Esophagus muscularis mucosa (tissue), 4 donors: ENCODE measurements at places on chromosomes 5 and 9.
A peak's percentile ranks its signal among the peaks of the same experiment; 100 is the strongest.

- peak; percentile 83 for DNase-seq
Measured at GRCh38 chr5:6572086-6572824, 60.6 kb downstream of the NSUN2 start.

GRCh38 chr9:123867034-123867433, 62.9 kb downstream of the DENND1A start:
- DNase-seq: no peak

DNA sequence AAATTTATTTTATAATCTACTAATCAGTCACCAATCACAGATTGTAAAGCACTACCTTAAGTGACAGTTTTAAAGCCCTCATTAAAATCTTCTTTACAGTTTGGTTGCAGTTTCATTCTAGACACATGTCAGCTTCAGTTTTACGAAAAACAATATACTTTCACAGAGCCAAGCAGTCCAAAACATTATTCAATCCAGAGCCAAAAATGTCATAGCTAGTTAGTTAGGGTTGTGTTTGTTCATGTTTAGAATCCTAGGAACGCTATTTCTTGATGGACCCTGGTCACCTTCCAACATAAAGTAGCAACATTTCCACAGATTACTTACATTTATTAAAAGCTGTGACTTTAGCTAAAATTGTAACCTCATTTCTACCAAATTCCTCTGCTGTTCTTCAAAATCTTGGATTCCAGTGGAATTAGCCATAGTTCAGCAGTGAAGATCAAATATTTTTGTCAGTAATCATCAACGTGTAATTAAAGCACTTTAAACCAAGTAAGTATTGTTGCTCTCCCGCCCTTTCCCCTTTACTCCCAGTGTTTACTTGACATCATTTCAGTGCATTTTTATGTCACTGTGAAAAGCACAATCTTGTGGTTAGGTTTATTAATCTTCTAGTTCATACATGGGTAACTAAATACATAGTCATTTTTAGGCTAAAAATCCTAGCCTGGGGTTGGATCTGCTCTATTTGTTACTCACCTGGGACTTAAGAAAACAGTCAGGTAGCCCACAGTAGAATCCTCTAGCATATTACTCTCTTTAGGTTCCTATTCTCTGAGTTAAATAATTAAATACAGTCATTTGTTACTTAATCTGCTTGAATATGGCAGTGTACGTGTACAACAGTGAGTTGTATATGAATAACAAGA, 74.3 kb downstream of the NIPBL start:
- DNase-seq: no peak

DNA sequence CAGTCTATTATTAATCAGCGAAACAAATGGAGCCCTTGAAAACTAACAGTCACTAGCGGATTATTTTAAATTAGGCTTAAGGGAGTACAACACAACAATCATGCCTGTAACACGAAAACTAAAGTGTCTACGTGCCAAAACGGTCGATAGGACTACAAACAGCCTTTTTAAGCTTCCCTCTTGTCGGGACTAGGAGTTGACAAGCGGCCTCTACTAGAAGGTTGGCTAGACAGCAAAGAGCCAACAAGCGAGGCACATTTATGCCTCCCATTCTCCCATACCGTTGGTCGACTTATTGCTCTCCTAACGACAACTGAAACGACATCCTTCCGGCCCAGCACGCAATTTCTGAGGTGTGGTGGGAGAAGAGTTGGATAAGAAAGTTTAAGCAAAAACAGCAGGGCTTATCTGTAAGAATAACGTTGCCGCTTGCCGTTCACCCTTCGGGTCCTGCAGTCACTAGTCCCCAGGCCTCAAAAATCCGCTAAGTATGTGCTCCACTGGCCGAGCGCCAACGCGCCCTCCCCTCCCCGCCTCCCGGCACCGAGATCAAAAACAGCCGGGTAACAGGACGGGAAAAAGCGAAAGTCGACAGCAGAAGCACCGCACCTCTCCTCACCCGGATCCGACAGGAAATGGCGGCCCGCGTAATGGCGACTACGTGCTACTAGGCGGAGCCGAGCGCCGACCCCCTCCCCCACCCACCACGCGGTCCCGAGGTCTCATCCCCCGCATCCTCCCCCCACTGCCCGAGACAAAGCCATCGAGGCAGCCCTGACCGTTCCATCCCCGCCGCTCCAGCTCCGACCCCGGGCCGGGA, 813 bp downstream of the HNRNPK start:
- DNase-seq: peak; percentile 96

DNA sequence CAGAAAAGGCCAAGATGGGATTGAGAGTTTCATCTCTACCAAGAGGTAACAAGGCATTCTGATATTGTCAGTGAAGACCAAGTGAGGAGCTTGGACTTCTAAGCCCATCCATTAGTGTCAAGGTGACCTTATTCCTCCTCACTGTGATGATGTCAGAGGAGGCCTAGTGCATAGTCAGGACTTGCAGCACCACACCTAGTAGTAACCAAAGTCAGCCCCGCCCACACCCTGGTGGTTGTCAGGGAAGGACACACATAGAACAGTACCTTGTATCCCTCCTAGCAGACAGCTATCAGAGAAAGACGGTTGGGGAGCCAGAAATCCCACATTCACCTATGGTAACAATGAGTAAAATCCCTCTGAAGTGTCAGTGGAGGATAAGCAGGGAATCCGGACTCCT, 111.7 kb downstream of the AP3B1 start:
- no peak for DNase-seq

DNA sequence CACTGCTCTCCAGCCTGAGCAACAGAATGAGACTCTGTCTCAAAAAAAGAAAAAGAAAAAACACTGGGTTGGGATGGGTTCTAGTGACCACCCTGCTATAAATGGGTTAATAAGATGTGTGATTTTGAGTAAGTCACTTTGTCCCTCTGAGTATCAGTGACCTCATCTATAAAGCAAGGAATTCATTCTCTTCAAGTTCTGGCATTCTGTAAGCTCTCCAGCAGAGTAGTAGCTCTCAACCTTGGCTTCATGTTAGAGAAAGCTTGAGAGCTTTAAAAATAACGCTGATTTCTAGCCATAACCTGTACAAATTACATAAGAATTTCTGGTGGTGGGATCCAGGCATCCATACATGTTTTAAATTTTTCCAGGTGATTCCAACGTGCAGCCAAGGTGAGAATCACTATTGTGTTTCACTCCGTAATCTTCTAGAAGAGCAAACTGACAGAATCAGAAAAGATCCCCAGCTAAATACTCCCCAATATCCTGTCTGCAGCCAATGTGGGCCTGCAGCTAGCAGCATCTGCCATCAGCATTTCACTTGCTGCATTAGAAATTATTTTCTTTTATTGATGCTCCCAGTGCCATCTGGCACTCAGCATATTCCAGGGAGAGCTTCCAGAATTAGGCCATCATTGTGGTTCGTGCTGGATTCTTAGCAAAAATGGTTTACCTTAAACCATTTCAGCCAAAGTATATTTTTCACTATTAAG, 109.4 kb downstream of the FEM1C start:
- DNase-seq: no peak

DNA sequence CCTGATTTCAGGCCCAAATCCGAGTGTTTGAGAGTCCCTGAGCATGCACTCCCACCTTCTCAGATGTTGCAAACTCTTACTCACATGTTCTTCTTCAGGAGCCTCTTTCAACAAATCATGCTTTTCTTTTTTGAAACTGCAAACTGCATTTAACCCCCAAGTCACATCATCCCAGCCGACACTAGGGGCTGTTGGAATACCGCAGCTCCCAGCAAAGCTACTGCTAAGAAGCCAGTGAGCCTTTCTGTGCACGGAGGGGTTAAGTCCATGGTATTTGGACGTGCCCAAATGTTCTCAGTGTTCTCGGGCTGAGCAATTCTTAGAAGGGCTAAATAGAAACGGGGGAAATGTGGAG, 282.9 kb downstream of the NFIB start:
- DNase-seq: no peak

- DNase-seq: no peak
Measured at GRCh38 chr5:75568202-75568601, 43.1 kb upstream of the ANKDD1B start.

DNA sequence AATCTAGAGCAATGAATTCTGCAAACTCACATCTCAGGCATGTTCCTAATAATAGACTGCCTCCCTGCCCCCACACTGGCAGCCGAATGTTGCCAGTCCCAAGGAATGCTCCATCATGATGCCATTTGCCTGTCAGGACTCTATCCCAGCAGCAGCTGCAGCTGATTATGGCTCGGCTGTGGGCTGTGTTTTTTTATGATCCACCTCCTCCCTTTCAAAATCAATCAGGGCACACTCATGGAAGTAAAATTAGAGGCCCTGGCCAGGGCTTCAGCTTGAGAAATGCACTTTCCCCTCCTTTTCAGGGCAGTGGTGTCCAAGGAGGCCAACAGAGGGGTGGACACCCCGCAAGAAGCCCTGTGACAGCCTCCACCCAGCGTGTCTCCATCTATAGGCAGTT, 176.7 kb upstream of the S1PR3 start:
- DNase-seq: no peak

GRCh38 chr9:17631396-17631795, 52.5 kb downstream of the SH3GL2 start:
- no peak for DNase-seq

GRCh38 chr9:121954477-121955140, 138.5 kb downstream of the TTLL11 start:
- no peak for DNase-seq

DNA sequence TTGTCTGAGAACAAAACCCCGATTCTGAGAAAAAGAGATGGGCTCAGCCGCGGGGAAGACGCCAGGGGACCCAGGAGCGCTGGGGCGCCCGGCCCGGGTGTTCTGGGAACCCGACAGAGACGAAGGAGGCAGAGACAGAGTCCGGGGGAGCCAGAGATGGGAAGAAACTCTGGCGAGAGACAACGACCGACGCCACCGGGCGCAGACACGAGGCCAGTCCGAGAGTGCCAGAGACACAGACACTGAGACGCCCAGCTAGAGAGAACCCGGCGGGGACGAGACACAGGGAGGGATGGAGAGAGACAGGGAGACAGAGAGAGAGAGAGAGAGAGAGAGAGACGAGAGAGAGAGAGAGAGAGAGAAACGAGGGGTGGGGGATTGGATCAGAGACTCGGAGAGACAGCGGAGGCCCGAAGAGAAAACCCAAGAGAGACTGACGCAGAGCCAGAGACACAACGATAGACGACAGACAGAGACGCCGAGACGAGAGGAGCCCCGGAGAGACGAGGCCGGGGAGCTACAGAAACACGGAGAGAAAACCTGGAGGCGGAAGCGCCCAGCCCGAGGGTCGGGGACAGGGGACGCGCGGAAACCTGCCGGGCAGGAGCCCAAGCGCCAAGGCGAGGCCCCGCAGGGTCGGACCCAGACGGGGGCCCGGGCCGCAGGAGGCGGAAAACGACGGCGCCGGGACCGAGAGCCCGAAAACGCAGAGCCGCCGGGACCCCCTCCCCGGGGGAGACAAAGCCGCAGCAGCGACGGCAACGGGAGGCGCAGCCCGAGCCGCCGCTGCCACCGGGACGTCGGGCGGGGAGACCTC, 3.3 kb downstream of the NR5A1 start:
- no peak for DNase-seq

- no peak for DNase-seq
Measured at GRCh38 chr9:15572200-15572770, 19.4 kb downstream of the CCDC171 start.

- DNase-seq: no peak
Measured at GRCh38 chr9:9846557-9846956, 766.2 kb downstream of the PTPRD start.

DNA sequence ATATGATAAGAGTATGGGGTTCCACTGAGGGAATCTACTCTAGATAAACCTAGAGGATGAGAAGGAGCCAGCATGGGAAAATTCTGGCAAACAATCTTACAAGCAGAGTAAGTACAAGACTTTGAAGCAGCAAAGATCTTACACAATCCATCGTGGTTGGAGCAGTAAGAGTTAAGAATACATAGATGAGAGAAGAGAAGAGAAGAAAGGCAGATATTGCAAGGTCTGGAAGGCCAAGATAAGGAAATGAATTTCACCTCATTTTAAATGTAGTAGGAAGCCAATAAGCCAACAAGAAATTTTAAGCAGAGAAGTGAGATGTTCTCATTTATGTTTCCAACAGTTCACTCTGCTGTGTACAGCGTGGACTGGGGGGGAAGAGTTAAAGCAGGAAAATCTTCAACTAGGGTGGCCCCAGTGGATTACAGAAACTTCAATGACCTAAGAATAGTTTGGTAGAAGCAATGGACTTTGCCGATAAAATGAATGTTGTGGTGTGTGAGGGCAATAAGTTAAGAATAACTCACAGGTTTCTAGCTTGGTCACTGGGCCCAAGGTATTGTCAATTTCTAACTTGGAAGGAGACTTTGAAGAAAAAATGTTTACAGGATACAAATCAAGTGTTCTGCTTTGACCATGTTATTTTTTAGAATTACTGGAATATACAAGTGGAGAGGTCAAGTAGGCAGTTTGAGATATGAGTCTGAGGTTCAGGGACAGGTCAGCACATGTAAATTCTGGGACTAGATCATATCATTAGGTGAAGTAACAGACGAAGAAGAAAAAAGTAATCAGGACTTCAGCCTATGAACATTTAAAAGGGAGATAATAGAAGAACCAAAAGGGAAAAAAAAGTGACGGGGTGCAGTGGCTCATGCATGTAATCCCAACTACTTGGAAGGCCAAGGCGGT, 12.1 kb upstream of the ISOC1 start:
- DNase-seq: no peak

- DNase-seq: no peak
Measured at GRCh38 chr5:72209147-72210115, 102.2 kb downstream of the MAP1B start.

- no peak for DNase-seq
Measured at GRCh38 chr5:174514983-174515394, 209.4 kb upstream of the MSX2 start.

DNA sequence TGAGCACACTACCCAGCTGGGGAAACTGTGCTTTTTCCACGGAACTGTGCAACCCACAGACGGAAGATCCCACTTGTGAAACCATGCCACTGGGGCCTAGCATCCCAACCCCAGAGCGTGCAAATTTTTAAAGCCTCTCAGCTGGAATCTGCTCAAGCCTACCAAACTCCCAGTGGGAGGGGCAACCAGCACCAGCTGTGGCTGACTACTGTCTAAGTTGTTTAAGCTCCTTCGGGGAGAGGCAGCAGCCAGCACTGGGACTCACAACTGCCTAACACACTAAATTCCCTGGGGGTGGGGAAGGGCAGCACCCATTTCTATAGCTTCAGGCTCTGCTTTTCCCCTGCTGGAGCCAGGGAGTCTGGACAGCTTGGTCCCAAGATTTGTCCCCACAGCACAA, 287.6 kb upstream of the MSX2 start:
- peak; percentile 64 for DNase-seq

GRCh38 chr9:31519424-31519823, 865.0 kb upstream of the ACO1 start:
- DNase-seq: no peak

- no peak for DNase-seq
Measured at GRCh38 chr5:80714570-80715298, 60.0 kb upstream of the DHFR start.

DNA sequence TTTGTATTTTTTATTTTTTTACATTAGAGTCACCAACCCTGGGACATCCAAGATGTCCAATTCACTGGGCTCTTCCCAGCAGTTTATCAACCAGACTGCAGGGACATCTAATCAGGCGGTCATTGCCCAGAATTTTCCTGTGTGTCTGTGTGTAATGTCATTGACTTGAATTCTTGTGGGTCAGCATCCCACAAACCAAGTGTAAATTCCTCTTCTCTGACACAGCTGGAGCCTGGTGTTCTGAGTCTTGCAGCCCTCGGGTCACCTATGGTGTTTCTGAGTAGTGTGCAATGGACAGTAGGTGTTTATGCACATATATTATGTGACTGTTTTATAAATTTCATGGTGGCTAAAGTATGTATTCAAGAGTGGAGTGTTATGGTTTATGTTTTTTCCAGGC, 815.7 kb downstream of the SEMA5A start:
- DNase-seq: no peak
